ENCODE measurements at places on chromosomes 11 and 22. TPM values are rescaled to one million over a fixed set of nuclear protein-coding genes. Genes with fewer than 3 reads are reported as not detected.

- no peak for DNase-seq
Measured at GRCh38 chr22:27327981-27328721, 473.4 kb downstream of the MN1 start.

DNA sequence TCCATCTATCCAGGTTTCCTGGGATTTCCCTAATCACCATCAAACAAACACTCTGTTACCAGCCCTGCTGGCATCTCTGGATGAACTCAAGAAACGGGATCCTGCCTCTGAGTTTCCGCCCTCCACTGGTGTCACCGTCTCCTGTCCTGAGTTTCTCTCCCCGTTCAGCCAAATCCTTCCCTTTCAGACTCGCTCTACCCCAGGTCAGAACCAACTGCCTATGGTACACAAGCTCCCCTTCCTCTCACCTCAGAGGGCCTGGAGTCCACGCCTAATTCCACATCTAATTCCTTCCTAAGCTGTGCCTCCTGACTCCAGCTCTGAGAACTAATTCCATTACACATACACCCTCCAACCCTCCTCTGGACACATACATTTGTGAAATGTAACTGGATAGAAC, 96.1 kb downstream of the SHANK2 start:
- DNase-seq, result no peak

DNA sequence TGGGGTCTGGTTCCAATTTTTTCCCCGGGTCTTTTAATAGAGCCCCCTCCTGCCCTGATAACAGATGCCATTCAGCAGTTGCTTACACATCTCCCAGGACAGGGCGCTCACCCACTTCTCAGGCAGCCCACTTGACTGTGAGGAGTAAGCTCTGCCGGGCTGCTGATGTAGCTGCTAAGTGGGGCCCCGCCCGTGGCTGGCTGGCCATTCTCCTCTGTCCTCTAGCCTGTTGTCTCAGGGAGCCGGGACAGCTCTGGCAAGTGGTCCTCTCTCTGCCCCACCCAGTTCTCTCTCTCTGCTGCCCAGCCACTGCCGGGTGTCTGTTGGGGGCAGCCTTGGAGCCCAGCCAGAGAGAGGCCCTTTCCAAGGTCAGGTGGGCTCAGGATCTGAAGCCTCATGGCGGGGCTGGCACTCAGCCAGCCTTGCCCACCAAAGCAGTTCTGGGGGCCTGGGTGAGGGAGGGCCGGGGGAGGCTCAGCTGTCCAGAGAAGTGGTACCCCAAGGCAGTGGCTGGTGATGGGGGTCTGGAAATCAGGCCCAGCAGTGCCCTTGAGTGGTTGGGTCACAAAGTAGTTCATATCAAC, 8.9 kb downstream of the KCNJ4 start:
- DNase-seq, result no peak

GRCh38 chr11:497565-498296, 9.3 kb downstream of the RNH1 start:
- no peak for DNase-seq

GRCh38 chr11:35402751-35403660, 16.4 kb downstream of the SLC1A2 start:
- no peak for DNase-seq

The MYBPC3 gene
- total RNA-seq, result 0.27 TPM

The SEPTIN3 gene
- under 0.01 TPM for total RNA-seq

All from hematopoietic multipotent progenitor cell (in vitro differentiated cells).